H7 (cell line): ENCODE measurements at places on chromosomes 6 and 20. TPM values are rescaled to one million over a fixed set of nuclear protein-coding genes. Genes with fewer than 3 reads are reported as not detected.
A peak's percentile ranks its signal among the peaks of the same experiment; 100 is the strongest.

GRCh38 chr6:167791091-167791779 is 35.5 kb upstream of the AFDN start:
- no peak for DNase-seq

GPLD1 gene
- total RNA-seq: 2.0 and 2.5 TPM in 2 replicates

DNA sequence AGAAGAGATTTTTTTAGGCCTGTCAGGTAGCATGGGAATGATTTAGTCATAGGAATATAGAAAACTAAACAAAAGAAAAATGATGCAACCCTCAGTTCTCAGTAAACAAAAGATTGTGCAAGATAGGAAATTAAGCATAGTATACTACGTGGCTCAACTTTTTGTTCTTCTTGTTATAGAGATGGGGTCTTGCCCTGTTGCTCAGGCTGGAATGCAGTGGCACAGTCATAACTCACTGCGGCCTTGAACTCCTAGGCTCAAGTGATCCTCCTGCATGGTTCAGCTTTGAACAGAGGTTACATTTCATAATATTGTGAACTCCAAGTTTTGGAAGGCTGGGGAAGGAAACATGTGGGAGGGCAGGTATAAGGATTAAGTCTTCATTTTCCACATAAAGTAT is 28.5 kb downstream of the SLX4IP start:
- DNase-seq: no peak

DNA sequence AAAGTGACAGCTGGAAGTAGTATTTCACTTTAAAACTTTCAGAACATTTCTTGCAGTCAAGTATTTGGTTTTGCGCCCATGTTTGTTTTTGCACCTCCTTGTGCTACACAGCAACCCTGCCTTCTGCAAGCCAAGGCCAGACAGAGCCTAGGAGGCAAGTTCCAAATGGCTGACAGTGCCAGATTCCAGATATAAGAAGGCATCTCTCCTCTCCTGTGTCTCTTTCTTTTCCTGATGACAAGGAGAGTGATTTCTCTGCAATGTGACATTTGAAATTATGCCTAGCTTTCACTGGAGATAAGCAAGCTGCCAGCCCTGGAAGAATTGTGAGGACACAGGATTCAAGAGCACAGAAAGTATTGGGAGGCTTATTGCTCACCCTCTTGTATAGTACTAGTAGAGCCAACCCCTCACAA is 149.1 kb upstream of the TENT5A start:
- no peak for DNase-seq

- DNase-seq: no peak
Observed at GRCh38 chr6:16918586-16918985, 157.3 kb upstream of the ATXN1 start.

DNA sequence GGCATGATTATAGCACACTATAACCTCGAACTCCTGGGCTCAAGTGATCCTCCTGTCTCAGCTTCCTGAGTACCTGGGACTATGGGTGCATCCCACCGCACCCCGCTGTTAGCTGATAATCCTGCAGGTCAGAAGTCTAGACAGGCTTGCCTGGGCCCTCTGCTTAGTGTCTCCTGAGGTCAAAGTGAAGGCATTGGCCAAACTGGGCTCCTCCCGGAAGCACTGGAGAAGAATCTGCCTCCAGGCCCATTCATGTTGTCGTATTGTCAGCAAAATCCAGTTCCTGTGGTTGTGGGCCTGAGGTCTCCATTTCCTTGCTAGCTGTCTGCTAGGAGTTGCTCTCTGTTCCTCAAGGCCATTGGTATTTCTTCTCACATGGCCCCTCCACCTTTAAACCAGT is 6.3 kb upstream of the MROH8 start:
- DNase-seq: no peak

GRCh38 chr6:118218156-118218555 is 311.1 kb downstream of the SLC35F1 start:
- DNase-seq: no peak

DNA sequence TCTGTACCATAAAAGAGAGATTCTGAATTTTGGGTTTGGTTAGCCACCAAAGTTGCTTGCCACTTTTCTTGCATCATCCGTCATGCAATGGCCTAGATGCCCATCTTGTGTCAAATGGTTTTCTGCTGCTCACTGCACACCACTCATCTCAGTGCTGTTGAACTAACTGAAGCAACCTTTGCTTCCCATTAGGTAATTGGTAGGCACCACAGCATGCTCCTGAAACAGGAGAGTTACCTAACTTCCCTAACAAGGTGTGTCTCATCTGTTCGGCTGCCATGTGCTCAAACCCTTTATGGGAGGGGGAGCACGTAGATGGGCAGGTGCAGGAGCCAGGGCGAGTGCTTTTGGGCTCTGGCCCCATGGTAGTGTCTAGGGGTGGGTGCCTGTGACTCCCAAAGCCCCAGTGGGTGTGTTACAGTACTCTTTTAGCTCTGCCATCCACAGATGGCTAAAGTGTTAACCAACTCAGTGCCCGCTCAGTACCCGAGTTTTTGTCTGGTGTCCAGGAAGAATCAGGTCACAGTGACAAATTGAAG is 147.4 kb upstream of the SPACA1 start:
- DNase-seq: no peak

- no peak for DNase-seq
Observed at GRCh38 chr6:25174678-25175077, 104.5 kb upstream of the CARMIL1 start.

DNA sequence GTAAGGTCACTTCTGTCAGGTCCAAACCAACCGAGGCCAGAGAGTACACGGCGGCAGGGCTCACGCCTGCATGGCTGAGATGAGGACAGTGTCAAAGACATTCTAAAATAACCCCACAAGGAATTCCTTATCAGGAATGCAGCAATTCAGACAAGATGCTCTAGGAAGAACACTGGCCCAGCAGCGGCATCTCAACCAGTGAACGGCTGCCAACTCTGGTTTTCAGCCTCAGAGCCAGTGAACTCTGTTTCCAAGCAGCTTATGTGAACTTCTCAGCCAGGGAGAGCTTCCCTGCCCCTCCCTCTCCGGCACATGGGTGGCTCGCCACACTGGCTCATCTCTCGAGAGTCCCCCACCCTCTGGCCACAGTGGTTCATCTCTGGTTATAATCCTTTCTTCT is 36.9 kb downstream of the KCNQ2 start:
- DNase-seq: no peak

DNA sequence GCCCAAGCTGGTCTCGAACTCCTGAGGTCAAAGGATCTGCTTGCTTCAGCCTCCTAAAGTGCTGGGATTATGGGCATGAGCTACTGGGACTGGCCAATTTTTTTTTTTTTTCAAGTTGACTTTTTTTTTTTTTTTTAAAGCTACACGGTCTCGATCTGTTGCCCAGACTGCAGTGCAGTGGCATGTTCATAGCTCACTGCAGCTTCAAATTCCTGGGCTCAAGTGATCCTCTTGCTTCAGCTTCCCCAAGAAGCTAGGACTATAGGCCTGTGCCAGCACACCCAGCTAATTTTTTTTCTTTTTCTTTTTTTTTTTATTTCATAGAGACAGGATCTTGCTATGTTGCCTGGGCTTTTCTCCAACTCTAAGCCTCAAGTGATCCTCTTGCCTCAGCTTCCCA is 59.5 kb downstream of the NCOA3 start:
- DNase-seq: no peak

GRCh38 chr6:10361428-10361827 is 53.4 kb downstream of the TFAP2A start:
- DNase-seq: no peak

DNA sequence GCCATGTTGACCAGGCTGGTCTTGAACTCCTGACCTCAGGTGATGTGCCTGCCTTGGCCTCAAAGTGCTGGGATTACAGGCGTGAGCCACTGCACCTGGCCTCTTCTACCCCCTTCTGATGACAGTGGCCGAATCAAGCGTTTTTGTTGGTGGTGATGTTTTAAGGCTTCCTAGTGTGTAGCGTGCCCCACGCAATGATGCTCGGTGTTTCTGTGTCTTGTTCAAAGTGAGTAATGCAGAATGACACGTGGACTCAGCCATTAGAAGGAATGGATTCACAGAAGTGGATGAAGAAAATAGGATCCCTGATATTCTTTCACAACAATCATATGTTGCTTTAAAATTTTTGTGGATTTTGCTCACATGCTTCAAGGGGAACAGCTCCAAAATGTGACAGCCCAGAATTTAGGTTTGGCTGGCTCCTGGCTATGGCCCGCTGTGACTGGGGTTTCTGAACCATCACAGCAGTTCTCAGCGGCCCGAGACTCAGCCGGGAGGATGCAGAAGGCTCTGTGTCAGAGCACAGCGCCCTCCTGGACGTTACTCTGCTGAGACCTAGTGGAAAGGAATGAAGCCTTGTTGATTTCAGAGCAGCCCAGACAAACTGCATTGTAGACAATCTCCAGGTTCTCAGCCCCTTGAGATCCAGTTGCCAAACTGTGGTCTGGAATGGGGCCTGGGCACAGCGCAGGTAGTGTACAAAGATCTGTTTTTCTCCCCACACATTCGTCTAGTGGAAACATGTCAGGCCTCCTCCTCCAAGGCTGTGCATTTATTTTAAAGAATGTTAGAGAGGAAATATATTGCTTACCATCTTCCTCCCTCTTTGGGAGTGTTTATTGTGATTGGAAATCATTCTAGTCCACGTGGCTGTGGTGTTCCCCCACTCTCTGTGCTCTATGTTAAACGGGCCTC is 57.6 kb upstream of the TIAM2 start:
- peak; percentile 66 for DNase-seq

DNA sequence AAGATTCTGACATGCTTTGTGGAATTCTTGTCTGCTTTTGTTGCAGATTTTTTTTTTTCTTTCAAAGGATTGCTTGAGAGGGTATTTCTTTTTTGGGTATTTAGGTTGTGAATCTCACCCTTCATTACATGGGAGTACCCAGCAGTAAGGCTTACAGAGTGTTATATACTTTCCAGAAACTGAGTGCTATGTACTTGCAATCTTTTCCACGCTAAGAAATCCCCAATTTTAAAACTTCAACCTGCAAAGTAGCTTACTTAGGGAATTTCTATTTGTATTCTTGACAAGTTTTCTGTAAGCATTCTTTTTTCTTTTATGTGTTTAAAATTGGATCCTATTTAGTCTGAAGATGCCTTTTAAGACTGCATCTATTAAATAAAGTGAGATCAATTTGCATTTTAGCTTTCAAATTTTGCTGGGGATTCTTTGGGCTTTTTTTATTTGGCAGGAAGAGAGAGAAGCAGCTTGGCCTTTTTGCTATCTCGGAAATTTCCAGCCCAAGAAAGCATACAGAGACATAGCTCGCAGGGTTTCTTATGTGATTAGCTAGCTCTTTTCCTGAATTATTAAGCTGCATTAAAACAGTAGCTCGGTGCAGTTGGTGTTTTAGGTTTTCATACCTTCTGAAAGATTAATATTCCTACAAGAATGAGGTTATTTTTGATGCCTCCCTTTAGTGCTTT is 42.6 kb downstream of the KCNS1 start:
- DNase-seq: no peak

DNA sequence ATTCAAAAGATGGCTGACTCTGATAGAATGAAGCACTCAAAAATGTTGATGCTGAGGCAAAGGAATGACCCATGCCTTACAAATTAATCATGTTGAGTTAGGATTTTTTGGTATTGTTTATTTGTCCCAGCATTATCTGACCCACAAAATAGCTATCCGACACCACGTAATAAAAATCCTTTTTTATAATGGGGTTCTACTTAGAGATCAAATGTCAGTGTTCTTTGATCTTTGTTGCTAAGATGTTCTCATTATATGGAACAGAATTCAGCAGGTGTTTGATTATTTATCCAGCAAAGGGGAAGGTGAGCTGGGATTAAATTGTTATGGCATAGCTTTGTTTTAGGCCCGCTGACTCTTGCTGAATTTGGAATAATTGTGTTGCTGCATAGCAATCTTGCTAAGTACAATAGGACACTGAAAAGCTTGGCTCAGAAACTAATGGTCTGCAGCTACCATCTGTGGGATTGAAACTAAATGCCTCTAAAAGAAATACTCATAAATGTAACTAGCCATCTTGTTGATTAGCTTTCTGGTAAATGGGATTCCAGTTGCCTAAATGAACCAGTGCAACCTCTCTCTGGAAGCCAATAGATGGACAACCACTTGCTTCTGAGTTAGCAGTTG is 180.2 kb upstream of the HDAC2 start:
- no peak for DNase-seq

- no peak for DNase-seq
Observed at GRCh38 chr20:10423735-10424134, 10.3 kb downstream of the MKKS start.

GRCh38 chr6:137652961-137653705 is 158.9 kb upstream of the OLIG3 start:
- DNase-seq: no peak

- no peak for DNase-seq
Observed at GRCh38 chr6:62328607-62329006, 42.6 kb upstream of the KHDRBS2 start.

APOBEC2 gene
- total RNA-seq: 0.14 TPM in 1 of 2 replicates, not detected in the other

- DNase-seq: peak; percentile 28
Observed at GRCh38 chr20:59618131-59618530, 13.8 kb downstream of the PHACTR3 start.

TRIM27 gene
- 98.8 and 100 TPM in 2 replicates for total RNA-seq

- DNase-seq: no peak
Observed at GRCh38 chr6:73203098-73203497, 22.2 kb downstream of the KHDC1L start.

ARG1 gene
- not detected in 2 replicates for total RNA-seq

DNA sequence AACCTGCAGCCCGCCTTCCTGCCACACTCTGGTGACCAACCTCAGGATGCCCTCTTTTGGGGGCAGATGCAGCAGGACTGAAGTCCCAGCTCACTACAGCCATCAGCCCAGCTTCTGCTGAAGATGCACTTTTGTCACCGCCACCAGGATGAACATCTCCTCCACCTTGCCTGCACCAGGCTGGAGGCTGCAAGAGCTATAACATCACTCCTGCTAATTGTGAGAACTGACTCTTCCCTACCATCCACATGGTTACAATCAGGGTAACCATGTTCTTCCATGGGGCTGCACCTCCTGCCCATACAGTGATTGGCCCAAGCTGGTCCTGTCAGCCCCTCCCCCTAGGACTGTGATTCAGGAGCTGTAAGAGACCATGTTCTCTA is 2.0 kb upstream of the ACTL10 start:
- peak; percentile 44 for DNase-seq

DNA sequence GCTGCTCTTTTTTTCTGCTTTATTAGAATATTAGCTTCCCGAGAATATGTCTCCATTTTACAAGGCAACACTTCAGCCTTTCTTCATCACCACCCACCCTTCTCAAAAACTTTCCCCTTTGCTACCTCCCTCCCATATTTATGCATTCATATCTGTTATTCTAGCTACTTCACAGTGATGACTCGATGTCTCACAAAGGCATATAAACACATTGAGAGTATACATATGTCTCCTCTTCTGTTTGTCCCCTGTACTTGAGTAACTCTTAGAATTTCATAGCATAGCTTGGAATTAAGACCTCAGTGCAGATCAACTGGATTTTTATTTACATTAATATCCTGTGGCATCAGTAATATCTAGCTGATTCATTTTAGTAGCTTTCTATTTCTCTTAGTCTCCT is 6.5 kb downstream of the RNF144B start:
- no peak for DNase-seq

IP6K3 gene
- 0.07 TPM in 1 of 2 replicates, not detected in the other for total RNA-seq

- no peak for DNase-seq
Observed at GRCh38 chr6:61909486-61909885, 376.5 kb downstream of the KHDRBS2 start.

OPRM1 gene
- total RNA-seq: not detected in 2 replicates
